ENCODE measurements at places on chromosomes 3 and 15.

- peak; percentile 84 for DNase-seq
Measured at GRCh38 chr3:121592856-121593702, at the start of gene FBXO40. TSS of gene FBXO40 (plus strand) at chr3:121593379. CDS start at chr3:121620576, 27,197 bp downstream.

DNA sequence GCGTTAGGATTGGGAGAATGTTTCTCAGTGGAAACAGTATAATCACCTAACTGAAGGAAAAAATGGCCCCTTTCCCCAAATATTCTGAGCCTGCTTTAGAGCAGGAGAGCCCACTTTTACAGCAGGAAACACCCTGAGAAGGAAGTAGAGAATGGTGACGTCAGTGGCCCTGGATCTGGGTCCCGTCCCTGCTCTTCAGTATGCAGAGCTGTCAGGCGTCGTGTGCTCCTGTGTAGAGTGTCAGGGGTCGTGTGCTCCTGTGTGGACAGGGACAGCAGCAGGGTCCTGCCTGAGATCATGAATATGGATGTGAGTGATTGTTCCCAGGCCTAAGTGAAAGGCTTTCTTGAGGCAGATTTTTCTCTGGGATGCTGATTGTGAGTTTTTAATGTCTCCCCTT lies 45.2 kb downstream of the CGNL1 start:
- no peak for DNase-seq

GRCh38 chr3:167406876-167407492 lies 26.9 kb upstream of the ZBBX start:
- DNase-seq = peak; percentile 90

DNA sequence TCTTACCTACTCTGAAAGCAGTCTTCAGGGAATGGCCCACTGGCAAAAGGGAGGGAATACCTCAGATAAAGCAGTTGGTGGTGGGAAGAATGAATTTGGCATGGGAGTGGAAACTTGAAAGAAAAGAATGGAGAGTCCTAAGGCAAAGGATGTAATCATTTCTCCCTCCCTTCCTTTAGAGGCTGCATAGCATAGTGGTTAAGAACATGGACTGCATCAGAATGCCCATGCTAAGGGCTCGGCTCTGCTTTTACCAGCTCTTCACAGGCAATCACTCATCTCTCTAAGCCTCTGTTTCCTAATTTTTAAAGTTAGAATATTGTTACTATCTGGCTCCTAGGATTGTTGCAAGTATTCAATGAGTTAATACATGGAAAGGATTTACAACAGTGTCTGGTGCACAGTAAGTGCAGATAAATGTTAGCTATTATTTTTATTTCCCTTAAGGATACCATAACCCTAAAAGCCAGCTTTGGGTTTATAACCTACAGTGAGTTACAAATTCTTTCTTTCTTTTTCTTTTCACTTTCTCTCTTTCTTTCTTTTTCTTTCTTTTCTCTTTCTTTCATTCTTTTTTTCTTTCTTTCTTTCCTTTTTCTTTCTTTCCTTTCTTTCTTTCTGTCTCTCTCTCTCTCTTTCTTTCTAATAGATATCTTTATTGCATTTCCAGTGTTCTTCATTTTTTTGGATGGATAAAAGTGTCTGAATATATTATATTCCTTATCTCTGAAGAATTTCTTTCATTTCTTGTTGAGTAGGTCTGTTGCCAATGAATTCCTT lies 23.6 kb downstream of the VEPH1 start:
- DNase-seq = no peak

GRCh38 chr3:151319628-151320027 lies 3.0 kb upstream of the GPR87 start:
- no peak for DNase-seq

DNA sequence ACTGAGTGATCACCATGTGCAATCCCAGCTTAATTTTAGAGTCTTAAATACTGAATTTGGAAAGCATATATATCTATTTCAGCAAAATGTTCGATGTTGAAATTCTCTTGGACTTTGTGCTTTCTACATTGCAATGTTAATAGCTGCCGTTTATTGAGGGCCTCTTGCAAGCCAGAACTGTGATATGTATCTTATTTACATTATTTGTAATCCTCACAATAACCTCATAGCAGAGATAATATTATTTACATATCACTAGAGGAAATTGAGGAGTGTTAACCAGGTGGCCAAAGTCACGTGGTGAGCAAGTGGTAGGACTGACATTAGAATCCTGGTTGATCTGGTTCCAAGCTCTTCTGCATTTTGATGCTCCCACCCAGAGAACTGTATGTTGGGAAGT lies 254.1 kb downstream of the SLC9A9 start:
- DNase-seq = peak; percentile 8

DNA sequence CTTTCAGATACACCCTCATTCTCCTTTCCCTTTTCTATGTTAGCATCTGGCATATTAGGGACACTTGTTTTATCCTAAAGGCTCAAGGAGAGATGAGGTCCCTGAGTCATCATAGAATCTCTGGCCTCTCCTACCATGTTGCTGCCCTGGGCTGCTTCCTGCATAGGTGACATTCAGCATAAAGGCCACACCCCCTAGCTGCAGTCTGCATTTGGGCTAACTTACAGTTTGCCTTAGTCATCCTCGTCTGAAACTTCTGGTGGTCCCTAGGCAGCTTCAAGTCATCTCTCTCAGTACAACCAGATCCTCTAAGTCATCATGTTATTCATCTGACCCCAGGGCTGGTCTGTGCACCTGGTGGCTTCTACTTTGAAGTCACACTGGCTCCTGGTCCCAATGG lies 982.7 kb upstream of the NR2F2 start:
- peak; percentile 62 for DNase-seq

GRCh38 chr3:125460233-125460632 lies 59.8 kb downstream of the SNX4 start:
- DNase-seq = no peak

- no peak for DNase-seq
Measured at GRCh38 chr15:98815207-98815606, 166.9 kb downstream of the IGF1R start.

DNA sequence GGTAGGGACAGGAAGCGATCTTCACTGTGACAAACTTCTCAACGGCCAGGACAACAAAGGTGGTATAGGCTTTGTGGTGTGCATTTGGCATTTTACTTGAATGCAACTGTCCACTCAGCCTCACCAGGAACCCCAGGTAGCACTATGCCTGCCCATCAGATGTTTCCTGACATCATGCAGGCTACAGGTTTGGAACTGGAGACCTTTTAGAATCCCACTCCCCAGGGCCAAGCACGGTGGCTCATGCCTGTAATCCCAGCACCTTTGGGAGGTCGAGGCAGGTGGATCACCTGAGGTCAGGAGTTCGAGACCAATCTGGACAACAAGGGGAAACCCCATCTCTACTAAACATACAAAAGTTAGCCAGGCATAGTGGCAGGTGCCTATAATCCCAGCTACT lies 9.6 kb downstream of the STARD5 start:
- no peak for DNase-seq

- DNase-seq = no peak
Measured at GRCh38 chr15:63609448-63609847, 12.3 kb downstream of the FBXL22 start.

GRCh38 chr3:183229178-183229577 lies 23.9 kb upstream of the B3GNT5 start:
- DNase-seq = no peak

DNA sequence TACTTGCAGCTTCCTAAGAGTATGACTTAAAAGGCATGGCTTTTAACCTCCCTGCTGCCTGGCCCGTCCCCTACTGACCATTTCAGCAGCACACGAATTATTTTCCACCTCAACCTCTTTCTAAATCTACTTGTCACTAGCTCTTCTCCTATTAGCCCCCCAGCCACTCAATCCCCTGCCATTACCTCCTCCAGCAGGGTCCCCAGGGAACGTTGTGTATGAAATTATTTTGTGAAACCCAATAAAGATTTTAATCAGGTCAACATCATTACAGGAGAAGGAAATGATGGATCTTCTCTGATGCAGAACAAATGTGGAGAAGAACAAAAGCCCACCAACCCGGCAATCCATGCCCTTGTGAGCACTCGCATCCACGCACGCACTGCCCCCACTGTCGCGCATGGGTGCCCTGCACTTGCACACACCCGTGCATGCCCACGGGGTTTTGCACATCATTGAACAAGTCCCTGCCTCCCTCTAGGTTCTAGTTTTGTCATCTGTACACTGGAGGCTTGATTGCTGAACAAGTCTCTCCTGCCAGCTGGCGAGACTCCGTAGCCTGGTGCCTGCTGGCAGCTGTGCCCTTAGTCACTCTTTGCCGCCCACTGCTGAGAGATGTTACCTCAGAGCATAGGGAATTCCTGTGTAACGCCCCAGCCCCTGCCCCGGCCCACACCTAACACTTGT lies 51.6 kb downstream of the LINGO1 start:
- no peak for DNase-seq

GRCh38 chr3:183008303-183008702 lies 28.0 kb upstream of the DCUN1D1 start:
- DNase-seq = no peak

DNA sequence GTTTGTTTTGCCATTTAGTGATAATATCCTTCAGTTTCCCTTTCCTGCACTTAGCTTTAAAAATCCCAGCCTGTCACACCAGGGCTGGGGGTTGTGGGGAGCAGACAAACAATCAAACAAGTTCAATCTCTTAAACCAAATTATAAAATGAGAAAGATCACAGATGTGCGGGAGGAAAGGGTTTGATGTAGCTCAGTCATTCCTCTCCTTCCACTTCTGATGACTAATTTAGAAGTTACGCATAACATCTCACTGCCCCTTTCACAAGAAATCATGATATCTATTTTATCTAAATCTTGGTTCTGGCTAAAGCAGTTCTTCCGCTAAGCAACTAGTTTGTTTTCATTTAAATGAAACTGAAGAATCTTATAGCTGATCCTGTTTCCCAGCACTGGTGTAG lies 34.1 kb upstream of the ATG7 start:
- DNase-seq = no peak

GRCh38 chr15:29126821-29127461 lies 142.7 kb downstream of the NSMCE3 start:
- peak; percentile 71 for DNase-seq

DNA sequence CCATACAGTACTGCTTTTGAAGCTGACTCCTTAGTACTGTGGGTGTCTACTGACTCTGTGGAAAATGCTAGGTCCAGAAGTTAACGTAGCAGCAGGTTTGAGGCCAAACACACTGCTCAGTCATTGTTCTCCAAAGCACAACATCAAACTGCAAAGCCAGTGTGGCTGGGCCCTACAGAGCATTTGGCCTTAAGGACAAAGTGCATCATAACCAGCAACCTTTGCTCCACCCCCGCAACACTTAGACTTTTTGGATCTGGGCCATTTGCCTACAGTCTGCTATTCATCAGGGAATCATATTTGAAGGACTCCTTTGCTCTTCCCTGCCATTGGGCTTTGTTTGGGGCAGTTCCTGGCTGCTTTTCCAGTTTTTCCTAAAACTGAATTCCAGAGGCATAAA lies 43.1 kb upstream of the ARL6 start:
- no peak for DNase-seq

DNA sequence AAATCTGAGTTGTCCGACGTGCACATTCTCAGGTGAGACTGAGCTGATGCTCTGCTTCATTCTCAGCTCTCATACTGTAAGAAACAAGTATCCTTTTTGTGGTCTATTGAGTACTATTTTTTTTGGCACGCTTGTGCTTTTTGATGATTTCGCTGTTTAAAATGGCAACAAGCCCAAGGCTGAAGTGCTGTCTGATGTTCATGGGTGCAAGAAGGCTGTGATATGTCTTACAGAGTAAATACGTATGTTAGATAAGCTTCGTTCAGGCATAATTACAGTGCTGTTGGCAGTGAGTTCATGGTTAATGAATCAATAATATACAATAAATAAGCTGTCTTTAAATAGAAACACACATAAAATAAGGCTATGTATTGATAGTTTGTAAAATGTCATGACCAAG lies 27.2 kb downstream of the AQR start:
- DNase-seq = no peak

DNA sequence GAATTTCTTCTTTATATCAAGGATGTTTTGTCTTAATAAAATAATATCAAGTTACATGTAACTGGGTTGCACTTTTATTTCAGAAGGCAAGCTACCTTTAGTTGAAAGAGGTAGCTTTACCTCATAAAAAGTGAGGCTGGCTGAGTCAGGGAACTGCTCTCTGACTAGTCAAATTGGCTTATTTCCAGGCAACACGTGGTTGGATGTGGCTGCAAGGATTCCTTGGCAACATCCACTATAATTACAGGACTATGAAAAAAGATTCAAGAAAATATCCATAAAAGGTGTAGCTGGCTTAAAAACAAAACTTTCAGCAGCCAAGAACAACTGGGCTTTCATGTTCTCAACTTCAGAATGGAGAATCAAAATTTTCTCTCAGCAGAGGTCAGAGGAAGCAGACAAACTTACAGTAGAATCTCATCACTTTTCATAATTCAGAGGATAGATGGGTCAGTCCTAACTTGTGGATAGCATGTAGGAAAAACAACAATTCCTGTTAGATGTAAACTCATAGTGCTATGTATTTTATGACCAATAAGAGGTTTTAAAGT lies 779.1 kb downstream of the MECOM start:
- no peak for DNase-seq

DNA sequence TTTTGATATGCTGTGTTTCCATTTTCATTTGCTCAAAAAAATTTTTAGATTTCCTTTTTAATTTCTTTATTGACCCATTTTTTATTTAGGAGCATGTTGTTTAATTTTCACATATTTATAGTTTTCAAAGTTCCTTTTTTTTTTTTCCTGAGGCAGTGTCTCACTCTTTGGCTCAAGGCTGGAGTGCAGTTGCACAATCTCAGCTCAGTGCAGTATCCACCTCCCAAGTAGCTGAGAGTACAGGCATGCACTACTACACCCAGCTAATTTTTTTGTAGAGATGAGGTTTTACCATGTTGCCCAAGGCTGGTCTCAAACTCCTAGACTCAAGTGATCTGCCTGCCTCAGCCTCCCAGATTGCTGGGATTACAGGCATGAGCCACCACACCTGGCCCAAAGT lies 36.2 kb downstream of the PFN2 start:
- no peak for DNase-seq

GRCh38 chr3:23198801-23199200 lies 4.3 kb upstream of the UBE2E2 start:
- no peak for DNase-seq

DNA sequence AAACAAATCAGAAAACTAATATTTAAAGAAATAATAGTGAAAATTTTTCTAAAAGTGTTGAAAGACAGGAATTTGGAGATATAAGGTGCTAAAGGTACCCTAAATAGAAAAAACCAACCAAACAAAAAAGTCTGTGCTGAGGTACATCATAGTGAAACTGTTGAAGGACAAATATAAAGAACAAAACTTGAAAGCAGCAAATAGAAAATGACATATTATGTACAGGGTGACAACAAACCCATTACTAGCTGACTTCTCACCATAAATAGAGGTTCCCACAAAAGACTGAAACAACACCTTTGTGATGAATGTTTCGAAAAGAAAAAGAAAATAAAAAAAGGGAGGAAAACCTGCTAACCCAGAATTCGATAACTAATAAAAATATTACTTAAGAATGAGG lies 502.5 kb upstream of the NECTIN3 start:
- DNase-seq = no peak

DNA sequence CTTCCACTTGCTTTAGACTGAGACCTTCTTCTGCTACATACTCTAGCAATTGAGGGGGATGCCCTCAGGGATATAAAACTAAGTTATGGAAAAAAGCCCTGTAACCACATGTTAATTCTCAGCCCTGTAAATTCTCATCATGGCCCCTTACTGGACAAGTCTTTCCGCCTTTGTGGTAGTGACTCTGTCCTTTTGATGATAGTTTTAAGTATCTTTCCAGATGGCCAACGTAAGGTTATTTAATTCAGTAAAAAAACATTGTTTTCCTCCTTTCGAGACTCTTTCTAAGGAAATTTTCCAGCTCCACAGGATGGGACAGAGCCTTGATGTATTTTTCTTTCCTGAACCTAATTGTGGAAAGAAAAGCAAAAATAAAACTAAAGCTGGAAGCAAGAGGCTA lies 25.3 kb upstream of the TM4SF4 start:
- no peak for DNase-seq

All from mesendoderm (in vitro differentiated cells).